ENCODE measurements at places on chromosomes 16 and 17. TPM values are rescaled to one million over a fixed set of nuclear protein-coding genes. Genes with fewer than 3 reads are reported as not detected.

The MT4 gene
- total RNA-seq, result not detected

The PRSS27 gene
- total RNA-seq, result 0.83 TPM

The MED9 gene
- 24.7 TPM for total RNA-seq

The TBX21 gene
- 8.8 TPM for total RNA-seq

The KRTAP3-1 gene
- total RNA-seq, result not detected

The ITGB4 gene
- not detected for total RNA-seq

DNA sequence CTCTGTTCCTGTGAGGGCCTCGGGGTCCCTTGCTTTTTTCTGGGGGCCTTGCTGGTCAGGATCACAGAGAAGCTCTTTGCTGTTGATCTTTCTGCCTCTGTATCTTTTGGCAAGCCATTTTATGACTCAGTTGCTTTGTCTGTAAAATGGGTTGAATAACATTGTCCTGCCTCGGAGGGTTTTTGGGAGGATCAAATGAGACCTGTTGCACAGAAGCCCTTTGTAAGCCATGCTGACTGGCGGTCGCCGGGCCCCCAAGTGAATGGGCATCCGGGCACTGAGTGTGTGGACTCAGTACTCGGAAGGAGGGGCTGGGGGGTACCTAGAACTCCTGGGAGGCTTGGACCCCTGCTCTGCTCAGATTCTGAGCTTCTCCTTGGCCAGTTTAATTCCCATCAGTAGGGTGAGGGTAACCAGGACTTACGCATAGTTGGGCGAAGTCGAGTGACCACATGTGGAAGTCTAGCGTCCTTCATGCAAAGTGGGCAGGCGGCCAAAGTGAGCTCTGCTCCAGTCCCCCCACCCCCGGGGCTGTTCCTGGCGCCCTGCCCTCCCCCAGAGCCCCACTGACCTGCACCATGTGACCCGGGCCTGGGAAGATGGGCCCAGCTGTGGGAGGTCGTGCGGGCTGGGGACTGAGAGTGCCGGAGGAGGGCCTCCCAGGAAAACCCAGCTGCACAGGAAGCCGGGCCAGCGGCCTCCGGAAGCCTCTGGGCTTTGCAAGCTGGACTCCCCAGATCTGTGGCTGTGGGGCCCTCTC is 284.0 kb downstream of the SEC14L1 start:
- DNase-seq, result no peak

DNA sequence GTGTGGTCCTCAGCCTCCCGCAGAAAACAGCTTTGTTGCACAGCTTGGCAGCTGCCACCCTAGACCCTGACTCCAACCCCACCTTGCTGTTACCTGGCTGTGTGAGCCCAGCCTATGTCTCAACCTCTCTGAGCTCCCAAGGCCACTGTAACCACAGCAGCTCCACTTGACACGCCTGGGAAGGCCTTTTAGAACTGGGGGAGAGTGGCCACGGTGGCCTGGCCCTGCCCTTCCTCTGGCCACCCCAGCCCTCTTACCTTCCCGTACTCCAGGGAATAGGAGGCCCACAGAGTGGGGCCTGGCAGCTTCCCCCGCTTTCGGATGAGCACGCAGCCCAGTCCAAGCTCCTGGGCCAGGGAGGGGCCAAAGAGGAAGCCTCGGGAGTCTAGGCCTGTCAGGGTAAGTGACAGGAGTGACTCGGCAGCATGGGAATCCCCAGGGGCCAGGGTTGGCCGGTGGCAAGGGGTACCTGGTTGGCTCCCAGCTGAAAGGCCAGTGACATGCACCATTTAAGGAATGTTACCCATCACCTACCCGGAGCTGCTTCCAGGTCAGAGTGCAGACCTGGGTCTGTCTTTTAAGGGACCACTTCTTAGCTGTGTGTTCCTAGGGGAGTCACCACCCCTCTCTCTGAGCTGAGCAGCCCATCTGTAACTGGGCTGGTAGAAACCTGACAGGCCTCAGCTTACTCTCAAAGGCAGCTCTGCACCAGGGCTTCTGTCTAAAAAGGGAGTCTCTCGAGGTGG is 1.4 kb downstream of the APRT start:
- DNase-seq, result no peak

DNA sequence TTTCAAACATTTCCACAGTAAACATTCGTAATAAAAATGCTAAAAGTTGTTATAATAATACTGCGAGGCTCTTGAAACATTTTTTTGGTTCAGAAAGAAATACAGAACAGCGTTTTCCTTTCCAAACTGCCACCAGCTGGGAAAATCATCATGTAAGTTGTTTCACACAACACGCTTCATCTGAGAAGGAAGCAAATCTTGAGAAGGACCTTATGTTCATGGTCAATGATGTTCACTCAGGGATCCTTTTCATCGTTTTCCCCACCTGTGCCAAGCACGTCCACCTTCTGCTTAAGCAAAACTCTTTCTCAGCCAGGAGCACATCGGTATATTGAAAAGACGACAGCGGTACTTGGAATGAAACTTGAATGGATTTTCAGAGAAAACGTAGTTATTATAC is 274.5 kb upstream of the ELAC2 start:
- no peak for DNase-seq

- no peak for DNase-seq
Observed at GRCh38 chr16:23966597-23967394, 131.0 kb downstream of the PRKCB start.

GRCh38 chr16:89048090-89048725 is 45.4 kb upstream of the ACSF3 start:
- DNase-seq, result no peak

DNA sequence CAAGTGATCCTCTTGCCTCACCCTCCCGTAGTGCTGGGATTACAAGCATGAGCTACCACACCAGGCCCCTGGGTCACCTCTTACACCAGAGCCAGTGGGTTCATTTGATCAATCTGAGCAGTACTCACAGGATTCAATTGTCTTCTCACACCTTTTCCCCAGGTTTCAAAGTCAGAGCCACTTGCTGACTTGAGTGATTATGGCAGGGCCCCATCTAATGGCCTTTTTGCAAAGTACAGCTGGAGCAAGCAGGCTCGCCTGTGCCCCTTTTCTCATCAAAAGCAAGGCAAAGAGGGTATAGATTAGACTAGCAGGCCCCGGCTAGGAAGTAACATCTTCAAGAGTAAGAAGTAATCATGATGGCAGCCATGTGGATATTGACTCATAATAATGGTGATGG is 114.8 kb upstream of the NOL11 start:
- no peak for DNase-seq

DNA sequence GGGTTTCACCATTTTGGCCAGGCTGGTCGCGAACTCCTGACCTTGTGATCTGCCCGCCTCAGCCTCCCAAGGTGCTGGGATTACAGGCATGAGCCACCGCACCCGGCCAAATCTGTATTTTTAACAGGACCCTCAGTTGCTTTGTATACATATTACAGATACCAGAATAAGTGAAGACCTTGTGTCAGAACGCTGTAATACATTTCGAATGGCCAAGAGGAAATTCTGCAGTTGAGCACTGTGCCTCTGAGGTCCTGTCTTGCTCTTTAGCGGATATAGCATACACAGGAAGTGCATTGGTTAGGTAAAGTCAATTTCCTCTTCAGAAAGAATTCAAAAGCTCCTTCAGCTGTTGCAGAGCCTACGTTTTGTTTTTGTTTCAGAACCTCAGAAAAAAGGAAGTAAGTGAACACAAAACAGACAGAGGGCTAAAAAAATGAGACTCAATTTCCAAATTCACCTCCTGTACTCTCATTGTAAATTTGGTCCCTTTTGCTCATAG is 15.7 kb downstream of the CRLF3 start:
- DNase-seq, result no peak

DNA sequence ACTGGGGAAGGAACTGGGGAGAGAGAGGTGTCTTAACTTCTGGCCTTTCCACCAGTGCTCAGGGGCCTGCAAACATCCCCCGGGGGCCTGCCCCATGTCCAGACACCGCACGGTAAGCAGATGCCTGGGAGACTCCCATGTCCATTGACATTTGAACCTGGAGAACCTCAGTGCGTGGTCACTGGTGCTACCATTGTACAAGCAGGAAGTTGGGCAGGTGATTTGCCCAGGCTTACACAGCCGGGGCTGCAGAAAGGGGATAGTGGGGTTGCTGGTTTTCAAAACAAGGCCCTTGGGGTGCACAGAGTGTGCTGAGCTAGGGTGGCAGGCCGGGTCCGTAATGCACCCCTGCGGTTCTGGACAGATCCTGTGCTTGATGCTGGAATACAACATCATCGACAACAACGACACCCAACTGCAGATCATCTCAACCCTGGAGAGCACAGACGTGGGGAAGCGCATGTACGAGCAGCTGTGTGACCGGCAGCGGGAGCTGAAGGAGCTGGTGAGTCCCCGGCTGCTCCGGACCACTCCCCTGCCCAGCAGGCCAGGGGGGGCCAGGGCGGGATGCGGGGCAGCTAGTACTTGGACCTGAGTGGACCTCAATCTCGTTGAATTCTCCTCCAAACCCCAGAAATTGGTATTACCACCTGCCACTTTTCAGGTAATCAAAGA is 77.7 kb upstream of the PLCG2 start:
- DNase-seq, result no peak

DNA sequence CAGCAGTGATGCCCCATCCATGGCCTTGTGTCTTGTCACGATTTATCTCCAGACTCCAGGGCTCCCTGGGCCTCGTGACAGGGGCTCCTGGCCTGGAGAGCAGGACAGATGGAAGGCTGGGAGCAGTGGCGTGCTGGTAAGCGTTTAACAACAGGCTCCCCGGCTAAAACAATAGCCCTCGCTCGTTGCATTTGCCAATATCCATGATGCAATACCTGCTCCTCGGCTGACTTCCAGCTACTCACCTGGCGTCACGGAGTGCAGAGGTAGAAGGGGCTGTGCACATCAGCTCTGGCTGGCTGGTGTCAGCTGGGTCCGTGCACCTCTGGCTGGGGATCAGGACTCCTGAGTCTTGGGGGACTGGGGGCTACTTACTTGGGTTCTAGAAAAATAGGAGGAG is 1.5 kb upstream of the BICDL2 start:
- no peak for DNase-seq

DNA sequence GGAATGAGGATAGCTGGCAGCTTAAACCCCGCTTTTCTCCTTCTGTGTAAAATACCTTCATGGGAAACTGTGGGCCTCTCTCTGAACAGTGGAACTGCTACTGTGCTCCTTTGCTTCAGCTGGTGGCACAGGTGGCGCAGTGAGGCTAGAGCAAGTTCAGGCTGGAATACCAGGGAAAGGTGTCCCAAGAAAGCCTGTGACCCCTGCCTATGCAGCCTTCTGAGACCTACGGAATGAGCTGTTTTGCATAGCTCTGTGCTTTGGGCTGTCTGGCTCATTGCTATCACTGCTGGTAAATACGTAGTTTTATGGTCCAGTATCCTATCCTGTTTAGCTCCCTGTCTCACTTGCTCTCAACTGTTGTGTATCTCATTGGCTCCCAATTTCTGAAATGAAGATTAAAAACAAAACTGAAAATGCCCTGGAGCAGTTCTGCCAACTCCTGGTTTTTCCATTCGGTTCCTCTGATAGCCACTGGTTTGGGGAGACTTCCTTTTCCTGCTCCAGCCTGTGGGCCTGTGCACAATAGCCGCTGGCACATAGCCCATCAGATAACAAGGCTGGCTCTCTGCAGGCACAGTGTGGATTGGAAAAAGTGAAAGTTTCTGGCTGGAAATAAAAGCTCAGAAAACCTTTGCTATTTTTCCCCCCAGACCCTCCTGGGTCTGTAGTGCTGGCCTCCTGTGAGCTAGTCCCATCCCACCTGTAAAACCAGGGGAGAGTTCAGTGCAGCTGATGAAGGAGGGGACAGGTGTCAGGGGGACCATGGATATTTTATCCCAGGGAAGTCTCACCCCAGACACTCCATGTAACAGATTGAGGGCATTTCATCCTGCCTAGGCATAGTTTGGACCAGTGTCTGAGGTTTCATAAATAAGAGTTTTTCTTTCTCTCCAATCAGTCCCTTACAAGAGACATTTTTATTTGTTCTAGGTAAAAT is 24.0 kb downstream of the LIMD2 start:
- no peak for DNase-seq

DNA sequence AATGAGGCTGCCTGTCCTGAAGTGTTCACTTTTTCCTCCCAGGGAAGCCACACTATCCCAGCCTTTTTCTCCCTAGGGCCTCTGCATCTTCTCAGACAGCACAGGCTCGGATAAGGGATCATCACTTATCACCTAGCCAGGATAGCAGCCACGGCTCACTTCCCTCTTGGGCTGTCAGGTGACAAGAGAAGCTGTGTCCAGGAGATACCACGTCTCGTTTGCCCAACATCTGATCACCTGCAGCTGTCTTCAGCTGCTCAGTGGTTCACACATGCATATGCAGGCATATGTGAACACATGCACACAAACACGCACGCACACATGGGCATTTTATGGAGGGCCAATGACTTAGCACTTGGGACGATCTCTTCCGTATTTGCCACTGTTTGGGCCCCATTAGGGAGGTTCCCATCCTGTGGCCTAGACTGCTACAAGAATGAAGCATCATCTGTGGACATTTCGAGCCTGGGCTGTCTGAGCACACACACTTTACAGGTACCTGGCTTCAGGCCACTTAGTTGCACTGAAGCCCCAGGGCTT is 32.4 kb upstream of the ADORA2B start:
- DNase-seq, result no peak

DNA sequence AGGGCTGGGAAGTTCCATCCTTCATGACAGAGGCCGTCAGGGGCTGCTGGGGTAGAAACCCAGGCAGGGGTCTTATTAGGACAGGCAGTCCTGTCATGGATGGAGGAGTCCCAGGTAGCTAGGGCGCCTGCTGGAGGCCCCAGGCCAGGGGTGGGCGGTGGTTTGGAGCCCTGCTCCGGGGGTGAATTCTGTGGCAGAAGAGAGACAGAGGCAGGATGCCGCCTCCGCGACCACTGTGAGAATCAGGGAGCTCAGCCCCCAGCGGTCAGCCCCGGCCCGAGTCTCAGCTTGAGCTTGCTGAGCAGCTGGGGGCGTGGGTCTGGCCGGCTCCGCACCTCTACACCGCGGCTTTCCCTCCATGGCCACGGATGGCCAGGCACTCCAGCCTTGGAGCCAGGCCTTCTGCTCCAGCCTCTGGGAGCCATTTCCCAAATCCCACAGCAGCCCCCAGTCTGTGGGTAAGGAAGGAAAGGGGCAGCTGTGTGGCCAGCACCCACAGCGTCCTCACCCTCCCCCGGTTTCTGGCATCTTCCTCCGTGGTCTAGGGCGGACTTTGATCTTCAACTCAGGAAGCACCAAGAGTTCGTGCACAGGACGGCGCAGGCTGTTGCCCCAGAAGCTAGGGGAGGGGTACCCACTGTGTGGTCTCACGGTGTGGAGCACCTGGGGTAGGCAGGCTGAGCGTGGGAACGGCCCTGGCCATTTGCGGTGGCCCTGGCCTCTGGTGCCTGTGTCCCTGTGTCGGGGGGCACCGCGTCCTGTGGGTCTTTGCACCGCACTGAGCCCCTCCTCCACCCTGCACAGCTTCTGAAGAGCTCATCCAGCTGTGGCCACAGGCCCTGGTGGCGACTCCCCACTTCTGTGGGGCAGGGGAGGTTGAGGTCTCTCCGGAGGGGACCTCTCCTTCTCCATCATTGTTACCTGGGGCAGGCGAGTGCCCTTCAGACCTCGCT is 14.1 kb downstream of the CD7 start:
- no peak for DNase-seq

- no peak for DNase-seq
Observed at GRCh38 chr17:20952183-20952582, 90.6 kb downstream of the USP22 start.

GRCh38 chr16:84841787-84842300 is 22.1 kb downstream of the CRISPLD2 start:
- no peak for DNase-seq
